AG04449 (cell line): ENCODE measurements at places on chromosomes 5 and 9.

GRCh38 chr5:112907166-112907631 is 14.8 kb downstream of the REEP5 start:
- no peak for DNase-seq

DNA sequence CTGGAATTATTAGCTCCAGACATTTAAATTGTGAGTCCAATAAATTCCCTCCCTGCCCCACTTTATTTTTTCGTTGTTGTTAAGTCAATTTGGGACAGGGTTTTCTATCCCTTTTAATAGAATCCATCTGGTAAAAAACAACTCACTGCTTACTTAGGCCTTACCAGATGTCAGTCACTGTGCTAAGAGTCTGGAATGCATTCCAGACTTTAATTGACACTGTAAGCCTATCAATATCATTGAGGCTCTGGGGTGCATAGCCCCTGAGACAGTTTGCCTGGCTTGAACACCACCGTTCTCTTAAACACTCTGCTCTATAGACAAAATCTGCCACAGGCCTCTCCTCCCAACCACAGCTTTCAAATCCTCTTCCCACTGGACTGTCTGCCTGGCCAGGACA is 175.9 kb downstream of the NSG2 start:
- DNase-seq: no peak

DNA sequence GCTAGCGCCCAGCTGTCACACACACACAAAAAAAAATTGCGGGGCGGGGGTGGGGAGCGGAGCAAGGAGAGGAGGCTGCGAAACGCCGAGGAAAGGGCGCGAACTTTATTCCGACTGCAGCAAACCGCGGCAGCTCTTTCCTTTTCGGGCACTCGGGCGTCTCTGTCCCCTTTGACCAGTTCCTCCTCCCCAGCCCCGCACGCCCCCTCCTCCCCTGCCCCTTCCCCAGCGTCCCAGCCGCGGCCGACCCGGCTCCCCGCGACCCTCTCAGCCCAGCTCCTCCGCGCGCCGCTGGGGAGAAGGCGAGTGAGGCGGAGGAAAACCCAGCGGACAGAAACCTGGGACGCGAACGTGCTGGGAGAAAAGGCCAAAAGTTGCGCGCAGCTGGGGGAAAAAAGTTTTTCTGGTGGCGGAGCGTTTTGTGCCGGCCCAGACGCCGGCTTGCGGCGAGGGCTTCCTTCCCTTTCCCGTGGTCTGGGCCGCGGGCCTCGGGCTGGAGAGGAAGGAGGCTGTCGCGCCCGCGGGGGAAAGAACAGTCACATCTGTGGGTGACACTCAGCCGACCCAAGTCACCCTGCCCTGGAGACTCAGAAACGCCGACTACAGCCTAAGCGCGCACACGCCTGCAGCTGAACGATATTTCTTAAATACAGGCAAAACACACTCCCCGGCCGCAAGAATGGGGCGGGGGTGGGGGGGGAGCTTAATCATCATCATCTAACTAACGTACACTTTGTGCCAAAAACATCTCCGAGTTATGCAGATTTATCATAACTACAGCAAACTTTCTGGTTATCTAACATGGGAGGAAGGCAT is 1.1 kb upstream of the BNC2 start:
- DNase-seq: peak; percentile 58

DNA sequence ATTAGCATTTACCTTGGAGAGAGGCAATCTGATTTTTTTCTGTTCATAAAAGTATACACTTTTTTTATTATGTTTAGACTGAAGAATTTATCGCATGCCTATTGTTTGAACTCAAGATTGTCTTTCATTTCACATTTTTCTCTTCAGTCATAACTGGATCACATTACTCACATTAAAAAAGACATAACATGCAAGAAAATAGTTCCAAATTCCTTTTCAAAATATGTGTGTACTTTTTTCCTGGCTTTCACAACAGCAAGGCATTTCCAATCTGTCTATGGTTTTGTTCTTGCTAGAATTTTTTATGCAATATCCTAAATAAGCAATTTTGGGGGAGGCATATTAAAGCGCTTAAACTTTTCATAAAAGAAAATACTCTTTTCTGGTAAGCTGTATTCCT is 21.2 kb downstream of the FTMT start:
- DNase-seq: no peak

DNA sequence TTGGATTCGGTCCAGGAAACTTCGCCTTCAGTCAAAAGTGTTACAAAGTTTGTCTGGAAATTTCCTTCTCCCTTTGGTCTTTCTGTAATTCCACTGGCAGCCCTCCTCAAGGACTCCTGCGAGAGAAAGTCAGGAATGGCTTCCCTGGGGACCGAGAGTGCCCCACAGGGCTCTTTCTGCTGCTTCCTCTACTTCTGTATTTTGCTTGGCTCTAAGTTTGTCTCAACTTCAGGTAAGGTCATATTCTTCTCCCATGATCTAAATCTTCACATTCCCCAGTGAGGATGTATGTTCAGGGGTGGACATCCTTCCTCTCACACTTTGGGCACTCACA is 10.3 kb upstream of the RIOK2 start:
- no peak for DNase-seq

- DNase-seq: no peak
These were observed 132.4 kb downstream of the TTLL11 start for GRCh38 chr9:121960665-121961064.

DNA sequence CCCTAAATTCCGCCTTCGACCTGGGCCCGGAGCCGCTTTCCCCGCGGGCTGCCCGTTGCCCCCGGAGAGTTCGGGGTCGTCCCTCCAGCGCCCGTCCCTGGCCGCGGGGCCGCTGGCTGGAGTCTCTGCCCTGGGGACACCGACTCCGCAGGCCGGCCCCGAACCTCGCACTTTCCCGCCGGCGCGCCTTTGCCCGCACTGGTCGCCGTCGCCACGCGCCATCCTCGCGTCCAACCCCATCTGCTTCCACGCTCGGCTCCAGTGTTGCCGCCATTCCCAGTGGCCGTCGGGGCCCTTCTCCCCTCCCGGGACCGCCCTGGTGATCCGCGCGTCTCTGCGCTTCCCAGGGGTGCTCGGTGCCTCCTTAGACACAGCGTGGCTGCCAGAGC is 11.0 kb downstream of the LHX3 start:
- no peak for DNase-seq

DNA sequence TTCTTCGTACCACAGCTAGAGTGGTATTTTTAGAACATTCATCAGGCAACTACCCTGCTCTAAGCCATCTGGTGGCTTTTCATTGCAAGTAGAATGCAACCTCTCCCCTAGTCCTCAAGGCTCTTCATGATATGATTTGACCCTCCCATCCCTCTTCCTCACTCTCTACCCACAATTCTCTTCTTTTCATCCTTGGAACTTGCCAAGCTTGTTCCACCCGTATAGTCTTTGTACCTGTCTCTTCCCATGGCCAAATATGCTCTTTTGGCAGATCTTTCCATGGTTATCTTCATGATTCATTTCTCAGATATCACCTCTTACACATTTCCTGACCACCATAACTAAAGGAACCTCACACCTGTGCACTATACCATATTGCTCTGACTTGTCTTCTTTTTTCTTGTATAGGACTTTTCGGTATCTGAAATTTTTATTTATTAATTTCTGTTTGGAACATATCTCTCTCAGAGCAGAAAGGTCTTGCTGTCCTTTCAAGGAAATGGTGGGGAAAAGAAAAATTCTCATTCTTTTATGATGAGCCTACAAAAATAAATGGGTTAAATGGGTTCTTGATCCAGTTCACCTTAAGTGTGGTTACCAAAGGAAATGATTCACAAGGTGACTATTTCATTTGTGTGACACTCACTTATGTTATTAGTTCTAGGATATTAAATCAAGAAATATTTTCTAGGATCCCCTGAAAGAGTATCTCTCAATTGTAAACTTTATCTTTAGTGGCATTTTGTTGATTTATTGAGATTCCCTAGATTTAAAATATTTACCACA is 3.7 kb upstream of the CD274 start:
- no peak for DNase-seq

- no peak for DNase-seq
These were observed 9.6 kb downstream of the FAM163B start for GRCh38 chr9:133599470-133600173.

DNA sequence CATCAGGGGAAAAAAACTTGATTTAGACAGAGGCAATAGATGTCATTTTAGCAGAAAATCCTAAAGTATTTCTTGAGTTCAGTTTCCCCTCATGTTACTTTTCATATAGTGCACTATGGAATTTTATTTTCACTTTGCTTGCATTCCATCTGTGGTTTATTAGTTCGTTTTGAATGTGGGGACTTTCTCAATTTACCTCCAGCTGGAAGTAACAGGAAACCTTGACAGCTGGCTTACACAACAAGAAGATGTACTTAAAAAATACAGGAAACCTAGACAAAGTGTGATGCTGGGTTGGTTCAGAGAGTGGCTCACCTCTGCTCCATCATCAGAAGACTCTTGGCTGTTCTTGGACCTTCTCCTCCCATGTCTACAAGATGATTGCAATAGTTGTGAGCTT is 567.0 kb downstream of the CETN3 start:
- no peak for DNase-seq
